ENCODE measurements at places on chromosomes 12 and 14. TPM values are rescaled to one million over a fixed set of nuclear protein-coding genes. Genes with fewer than 3 reads are reported as not detected.

- H3K4me1 ChIP-seq, result 0 out of 2 replicates have a peak, but pooled peaks cover 4% of the 10 kb centered on the region
- no peaks in the 10 kb centered on the region for H3K36me3 ChIP-seq
- H3K4me3 ChIP-seq, result no peak overlapping the region
- peaks cover 47% of the 10 kb centered on the region for H3K27me3 ChIP-seq
- no peak overlapping the region for H3K27ac ChIP-seq
- no peak for DNase-seq
Measured at GRCh38 chr12:94172031-94172430, 23.7 kb downstream of the PLXNC1 start.

DNA sequence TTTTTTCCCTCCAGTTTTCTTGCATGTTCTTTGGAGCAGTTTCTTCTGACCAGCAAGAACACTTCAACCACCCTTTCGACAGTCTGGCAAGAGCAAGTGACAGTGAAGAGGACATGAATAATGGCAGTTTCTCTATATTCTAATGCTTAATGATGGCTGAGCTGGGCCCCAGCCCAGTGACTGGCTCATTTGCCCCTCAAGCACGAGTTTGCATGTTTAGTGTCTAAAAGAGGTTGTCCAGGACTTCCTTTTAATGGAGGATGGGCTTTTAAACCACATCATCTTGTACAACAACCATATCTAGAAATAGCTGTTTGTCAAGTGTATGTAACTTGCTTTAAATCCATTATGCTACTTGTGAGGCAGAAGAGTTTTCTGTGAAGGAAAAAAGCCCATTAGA, 28.4 kb downstream of the RAD9B start:
- peaks cover 11% of the 10 kb centered on the region for H3K4me1 ChIP-seq
- H3K36me3 ChIP-seq, result no peaks in the 10 kb centered on the region
- no peak overlapping the region for H3K27ac ChIP-seq
- H3K27me3 ChIP-seq, result no peaks in the 10 kb centered on the region
- DNase-seq, result no peak
- H3K4me3 ChIP-seq, result no peak overlapping the region

DNA sequence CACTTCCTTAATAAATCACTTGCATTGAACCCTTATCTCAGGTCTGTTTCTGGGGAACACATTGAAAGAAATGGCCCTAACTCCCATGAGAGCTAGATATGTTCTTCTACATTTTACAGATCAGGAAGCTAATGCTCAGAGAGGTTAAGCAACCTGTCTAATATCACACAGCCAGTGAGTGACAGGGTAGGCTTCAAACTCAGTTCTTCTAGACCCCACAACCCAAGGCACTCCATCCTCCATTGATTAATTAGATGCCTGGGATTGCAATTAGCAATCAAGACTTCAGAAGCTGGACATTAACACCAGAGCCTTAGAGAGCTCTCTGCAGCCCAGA, 59.8 kb downstream of the C14orf132 start:
- H3K27ac ChIP-seq, result no peak overlapping the region
- no peaks in the 10 kb centered on the region for H3K27me3 ChIP-seq
- no peaks in the 10 kb centered on the region for H3K36me3 ChIP-seq
- DNase-seq, result no peak

GRCh38 chr14:102472791-102473150, 36.8 kb downstream of the ANKRD9 start:
- no peak for DNase-seq
- H3K4me3 ChIP-seq, result no peak overlapping the region
- peaks cover 14% of the 10 kb centered on the region for H3K36me3 ChIP-seq

DNA sequence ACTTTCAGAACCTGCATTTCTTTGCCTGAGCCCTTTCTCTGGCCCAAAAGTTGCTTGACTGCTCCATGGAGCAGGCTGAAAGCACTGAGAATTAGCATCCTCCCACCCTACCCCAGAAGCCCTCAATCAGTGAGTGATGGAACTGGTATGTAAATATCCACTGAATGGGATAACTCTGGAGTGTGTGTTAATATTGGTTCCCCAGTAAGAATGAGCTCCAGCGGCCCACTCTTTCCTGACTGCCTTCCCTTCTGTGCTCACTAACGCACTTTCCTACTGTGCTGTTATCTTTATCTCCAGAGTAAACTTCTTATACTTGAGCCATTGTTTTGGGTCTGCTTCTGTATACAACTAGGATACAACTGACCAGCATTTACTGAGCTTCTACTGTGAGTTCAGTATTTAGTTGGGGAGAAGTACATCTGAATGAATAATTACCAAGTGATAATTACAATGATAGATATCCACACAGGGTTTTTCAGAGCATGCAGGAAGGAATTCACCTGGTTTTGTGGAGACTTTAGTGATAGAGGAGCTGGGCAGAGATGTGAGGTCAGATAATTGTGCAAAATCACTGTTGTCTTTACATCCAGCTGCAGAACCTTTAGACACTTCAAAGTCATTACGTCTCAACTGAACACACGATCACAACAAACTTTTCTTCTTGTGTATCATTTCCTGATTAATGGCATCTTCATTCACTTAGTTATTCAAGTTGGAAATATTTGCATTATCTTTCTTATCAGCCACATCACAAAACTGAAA, 149.2 kb upstream of the BTG1 start:
- H3K4me1 ChIP-seq, result peaks cover 9% of the 10 kb centered on the region
- H3K4me3 ChIP-seq, result no peak overlapping the region
- no peak overlapping the region for H3K27ac ChIP-seq
- H3K36me3 ChIP-seq, result no peaks in the 10 kb centered on the region
- no peaks in the 10 kb centered on the region for H3K27me3 ChIP-seq

DNA sequence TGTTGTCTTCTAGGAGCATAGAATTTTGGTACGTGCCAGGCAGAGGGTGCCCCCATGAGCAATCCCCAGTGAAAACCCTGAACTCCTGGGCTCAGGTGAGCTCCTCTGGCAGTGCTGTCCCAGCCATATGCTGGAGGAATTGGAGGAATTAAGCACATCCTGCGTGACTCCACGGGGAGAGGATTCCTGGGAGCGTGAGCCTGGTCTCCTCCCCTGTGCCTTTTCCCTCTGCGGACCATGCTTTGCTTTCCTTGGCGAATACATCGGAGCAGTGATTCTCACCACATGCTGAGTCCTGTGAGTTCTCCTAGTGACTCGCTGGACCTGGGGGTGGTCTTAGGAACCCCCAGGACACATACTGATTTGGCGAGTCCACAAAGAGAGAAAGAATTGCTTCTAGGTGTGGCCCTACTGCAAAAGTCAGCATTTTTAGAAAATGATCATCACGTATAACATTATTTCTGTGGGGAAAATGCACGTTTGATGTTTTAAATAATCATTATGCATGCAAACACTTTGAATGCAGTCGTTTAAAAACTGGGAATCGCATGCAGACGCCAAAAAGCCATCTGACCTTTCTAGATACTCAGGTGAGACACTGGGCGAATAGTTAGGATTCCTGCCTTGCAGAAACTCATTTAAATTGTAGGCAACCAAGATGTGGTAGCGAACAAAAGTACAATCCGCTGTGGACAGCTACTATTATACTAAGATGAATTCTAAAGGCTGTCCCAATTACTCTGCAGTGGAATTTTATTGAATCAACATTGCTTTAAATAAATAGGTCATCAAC, 370.9 kb downstream of the TMEM132D start:
- no peak overlapping the region for H3K4me3 ChIP-seq
- no peaks in the 10 kb centered on the region for H3K27me3 ChIP-seq
- H3K36me3 ChIP-seq, result no peaks in the 10 kb centered on the region
- no peak overlapping the region for H3K27ac ChIP-seq

GRCh38 chr12:72272091-72272661, at the start of gene TRHDE:
Gene TRHDE (plus strand): TSS chr12:72272370. CDS start chr12:72272644, 274 bp downstream.
- H3K4me3 ChIP-seq, result no peak within 1 kb of the TSS
- H3K27ac ChIP-seq, result no peak within 1 kb of the TSS
- H3K27me3 ChIP-seq, result no peaks in the 10 kb centered on the region
- H3K4me1 ChIP-seq, result no peaks in the 10 kb centered on the region

GRCh38 chr14:93304771-93305170, 28.1 kb downstream of the BTBD7 start:
- no peak for DNase-seq
- no peaks in the 10 kb centered on the region for H3K36me3 ChIP-seq
- no peak overlapping the region for H3K4me3 ChIP-seq
- 0 out of 2 replicates have a peak, but pooled peaks cover 5% of the 10 kb centered on the region for H3K4me1 ChIP-seq

DNA sequence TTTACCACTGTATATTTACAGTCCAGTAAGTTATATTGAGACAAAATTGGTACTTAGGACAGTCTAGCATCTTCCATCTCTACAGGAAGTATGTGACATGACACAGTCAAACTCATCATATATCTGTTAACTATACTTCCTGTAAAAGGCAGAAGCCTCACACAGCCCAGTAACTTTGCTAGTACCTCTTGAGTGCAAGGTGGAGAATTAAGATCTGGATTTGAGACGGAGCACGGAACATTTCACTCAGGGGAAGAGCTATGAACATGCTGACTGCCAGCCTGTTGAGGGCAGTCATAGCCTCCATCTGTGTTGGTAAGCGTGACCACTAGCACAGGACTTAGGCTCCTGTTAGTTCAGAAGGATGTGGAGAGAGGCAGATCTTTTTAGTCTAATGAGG, 333.7 kb upstream of the OR4E1 start:
- no peaks in the 10 kb centered on the region for H3K36me3 ChIP-seq
- no peak overlapping the region for H3K27ac ChIP-seq
- H3K27me3 ChIP-seq, result no peaks in the 10 kb centered on the region
- H3K4me1 ChIP-seq, result no peaks in the 10 kb centered on the region
- no peak for DNase-seq
- H3K4me3 ChIP-seq, result no peak overlapping the region

DNA sequence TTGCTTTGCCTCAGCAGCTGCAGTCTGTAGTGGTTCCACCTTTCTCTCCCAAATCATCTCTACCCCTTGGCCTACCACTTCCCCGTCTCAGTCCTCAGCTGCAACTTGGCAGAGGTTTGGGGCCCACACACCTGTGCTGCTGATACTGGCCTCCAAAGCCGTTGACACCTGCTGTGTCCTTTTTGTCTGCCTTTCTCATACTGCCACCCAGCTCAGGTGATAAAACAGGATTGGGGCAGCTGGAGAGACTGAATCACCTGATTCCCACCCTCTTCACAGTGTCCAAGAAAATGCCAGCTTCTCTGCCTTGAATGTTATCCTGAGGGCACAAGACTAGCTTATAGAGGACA, 103.7 kb downstream of the ETV6 start:
- H3K27me3 ChIP-seq, result no peaks in the 10 kb centered on the region
- H3K36me3 ChIP-seq, result no peaks in the 10 kb centered on the region

GRCh38 chr14:57617510-57617909, 123.9 kb upstream of the CCDC198 start:
- peaks cover 14% of the 10 kb centered on the region for H3K27me3 ChIP-seq
- DNase-seq, result no peak
- no peak overlapping the region for H3K4me3 ChIP-seq
- no peaks in the 10 kb centered on the region for H3K4me1 ChIP-seq
- H3K27ac ChIP-seq, result no peak overlapping the region

GRCh38 chr12:108591267-108591980, 6.5 kb downstream of the TMEM119 start:
- H3K36me3 ChIP-seq, result no peaks in the 10 kb centered on the region
- no peaks in the 10 kb centered on the region for H3K4me1 ChIP-seq
- DNase-seq, result no peak
- H3K27ac ChIP-seq, result no peak overlapping the region

DNA sequence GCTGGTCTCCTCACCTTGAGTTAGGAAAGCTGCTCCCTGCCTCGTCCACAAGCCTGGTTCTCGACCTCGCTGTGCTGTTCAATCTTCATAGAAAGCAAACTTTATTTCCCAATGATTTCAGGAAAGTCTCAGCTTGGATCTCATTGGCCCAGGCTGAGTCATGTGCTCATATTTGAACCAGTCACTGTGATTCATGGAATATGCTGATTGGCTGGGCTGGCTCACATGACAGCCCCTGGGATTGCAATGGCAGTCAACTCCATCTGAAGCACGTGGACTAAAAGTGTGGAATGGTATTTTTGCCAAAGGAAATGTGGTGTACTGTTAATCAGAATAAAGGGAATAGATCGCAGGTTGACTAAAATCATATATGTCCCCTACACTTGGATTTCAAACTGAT, 396.6 kb downstream of the AACS start:
- no peak overlapping the region for H3K4me3 ChIP-seq
- H3K27ac ChIP-seq, result no peak overlapping the region
- DNase-seq, result no peak
- H3K36me3 ChIP-seq, result no peaks in the 10 kb centered on the region
- no peaks in the 10 kb centered on the region for H3K27me3 ChIP-seq
- no peaks in the 10 kb centered on the region for H3K4me1 ChIP-seq

GRCh38 chr14:61355892-61356325, 34.5 kb downstream of the PRKCH start:
- H3K27me3 ChIP-seq, result no peaks in the 10 kb centered on the region
- peaks cover 65% of the 10 kb centered on the region for H3K4me1 ChIP-seq
- H3K27ac ChIP-seq, result peak overlapping the region; percentile 95
- peak overlapping the region; percentile 48 for H3K4me3 ChIP-seq
- peak; percentile 94 for DNase-seq
- no peaks in the 10 kb centered on the region for H3K36me3 ChIP-seq

GRCh38 chr14:60777856-60778578, 43.5 kb downstream of the MNAT1 start:
- peaks cover 38% of the 10 kb centered on the region for H3K4me1 ChIP-seq
- H3K36me3 ChIP-seq, result 0 out of 2 replicates have a peak, but pooled peaks cover 11% of the 10 kb centered on the region
- no peaks in the 10 kb centered on the region for H3K27me3 ChIP-seq
- no peak for DNase-seq
- H3K27ac ChIP-seq, result no peak overlapping the region

- peaks cover 15% of the 10 kb centered on the region for H3K36me3 ChIP-seq
- no peaks in the 10 kb centered on the region for H3K27me3 ChIP-seq
- H3K4me1 ChIP-seq, result 0 out of 2 replicates have a peak, but pooled peaks cover 6% of the 10 kb centered on the region
- no peak overlapping the region for H3K4me3 ChIP-seq
- H3K27ac ChIP-seq, result no peak overlapping the region
Measured at GRCh38 chr12:95085612-95086011, 12.2 kb upstream of the NR2C1 start.

- H3K4me3 ChIP-seq, result no peak overlapping the region
- DNase-seq, result no peak
- no peak overlapping the region for H3K27ac ChIP-seq
Measured at GRCh38 chr12:3838076-3838475, 35.1 kb downstream of the PARP11 start.

DNA sequence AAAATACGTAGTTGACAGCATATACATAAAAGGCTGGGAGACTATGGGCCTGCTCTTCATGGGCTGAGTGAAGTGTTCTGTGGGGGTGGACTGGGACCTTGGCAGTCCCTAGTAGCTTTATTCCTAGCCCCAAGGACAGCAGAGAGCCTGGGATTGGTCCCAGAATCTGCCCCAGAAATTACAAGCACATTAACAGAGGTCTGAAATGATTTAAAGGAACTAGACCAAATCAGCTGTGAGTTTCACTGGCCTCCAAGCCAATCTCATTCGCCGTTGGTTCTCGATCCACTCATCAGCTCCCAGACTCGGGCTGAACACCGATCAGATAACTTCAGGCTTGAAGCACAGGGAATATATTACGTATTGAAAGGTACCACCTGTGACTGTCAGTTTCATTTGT, 77.0 kb upstream of the PSMC1 start:
- DNase-seq, result no peak
- no peaks in the 10 kb centered on the region for H3K36me3 ChIP-seq
- no peaks in the 10 kb centered on the region for H3K4me1 ChIP-seq
- no peak overlapping the region for H3K27ac ChIP-seq
- H3K27me3 ChIP-seq, result peaks cover 5% of the 10 kb centered on the region
- H3K4me3 ChIP-seq, result no peak overlapping the region

The IL23A gene
- 2.9 TPM for total RNA-seq

The NGB gene
- not detected for total RNA-seq

The PRMT5 gene
- 73.2 TPM for total RNA-seq

The CLEC4C gene
- not detected for total RNA-seq

The SLC7A7 gene
- 5.9 TPM for total RNA-seq

The IFI27L2 gene
- 5.4 TPM for total RNA-seq

The RNASE7 gene
- not detected for total RNA-seq

The ANKRD33 gene
- not detected for total RNA-seq

The HHIPL1 gene
- total RNA-seq, result 0.48 TPM

The ANO4 gene
- not detected for total RNA-seq

The RHOJ gene
- total RNA-seq, result not detected
